Hair follicular keratinocyte (primary cell): ENCODE measurements at places on chromosomes 4 and X. TPM values are rescaled to one million over a fixed set of nuclear protein-coding genes. Genes with fewer than 3 reads are reported as not detected.

TMPRSS11F gene
- not detected in 2 replicates for total RNA-seq

DRD5 gene
- total RNA-seq: not detected in 2 replicates

CWH43 gene
- total RNA-seq: 9.3 and 14.8 TPM in 2 replicates

KIT gene
- total RNA-seq: not detected in 2 replicates
